ENCODE measurements at places on chromosomes 16 and 17.

DNA sequence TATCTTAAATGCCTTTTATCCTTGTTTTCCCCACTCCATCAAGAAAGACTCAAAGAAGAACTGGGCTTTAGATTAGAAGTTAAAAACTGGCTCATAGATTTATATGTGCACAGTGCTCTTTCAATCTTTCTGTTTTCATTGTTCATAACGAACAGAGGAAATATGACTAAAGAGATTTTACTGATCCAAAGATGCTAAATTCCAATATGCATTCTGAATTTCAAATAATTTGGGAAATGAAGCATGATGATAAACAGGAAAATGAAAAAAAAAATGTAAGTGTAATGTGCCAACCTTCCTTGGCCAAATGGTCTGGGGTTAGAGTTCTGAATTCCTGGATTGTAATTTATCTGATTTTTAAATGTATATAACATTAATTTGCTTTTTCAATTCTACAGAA, 25.0 kb upstream of the SMIM36 start:
- DNase-seq: no peak

- DNase-seq: no peak
These were observed 339.8 kb downstream of the BCAS3 start for GRCh38 chr17:61017317-61018006.

- DNase-seq: no peak
These were observed 346.3 kb upstream of the CDH11 start for GRCh38 chr16:65468133-65468532.

GRCh38 chr17:63378411-63379375, 67.4 kb downstream of the CYB561 start:
- no peak for DNase-seq

GRCh38 chr17:7573324-7574080, 5.9 kb upstream of the CD68 start:
- DNase-seq: peak; percentile 17

DNA sequence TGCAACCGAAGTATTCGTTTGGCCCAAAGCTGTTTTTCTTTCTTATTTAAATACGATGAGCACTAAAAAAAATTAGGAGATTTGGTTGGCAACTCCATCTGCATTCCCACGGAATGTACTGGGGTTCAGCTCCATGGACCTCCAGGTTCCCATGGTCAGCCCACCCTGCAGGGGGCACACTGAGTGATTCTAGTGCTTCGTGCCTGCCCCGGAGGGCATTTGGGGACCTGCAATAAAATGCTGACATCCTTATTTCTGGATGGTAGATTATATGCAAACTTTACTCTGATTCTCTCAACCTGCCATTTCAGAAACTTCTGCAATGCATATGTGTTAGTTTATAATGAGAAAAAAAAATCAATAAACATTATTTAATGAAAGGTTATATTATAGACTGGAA, 339.4 kb downstream of the XYLT1 start:
- DNase-seq: no peak

GRCh38 chr17:62937606-62938005, 28.4 kb upstream of the TANC2 start:
- DNase-seq: no peak

- peak; percentile 10 for DNase-seq
These were observed 19.3 kb downstream of the CD2BP2 start for GRCh38 chr16:30335598-30336474.

- no peak for DNase-seq
These were observed 4.0 kb upstream of the SLC5A2 start for GRCh38 chr16:31478956-31479355.

DNA sequence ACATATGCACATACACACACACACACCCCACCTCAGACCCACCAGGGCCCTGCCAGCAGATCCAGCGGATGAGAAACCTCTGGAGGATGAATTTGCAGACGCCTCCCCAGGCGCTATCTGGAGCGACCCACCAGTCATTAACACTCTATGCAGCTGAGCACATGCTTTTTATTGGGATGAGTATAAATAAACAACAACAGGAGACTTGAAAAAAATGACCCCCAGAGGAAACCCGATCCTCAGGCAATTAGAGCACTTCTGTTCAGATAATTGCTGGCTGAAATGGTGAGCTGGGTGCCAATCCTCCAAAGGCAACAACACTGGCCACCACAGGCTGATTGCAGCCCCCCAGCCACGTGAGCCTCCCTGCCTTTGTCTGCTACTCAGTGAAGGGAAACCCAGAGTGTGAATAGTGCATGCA, 32.9 kb downstream of the DYNLRB2 start:
- no peak for DNase-seq

GRCh38 chr16:78211946-78212345, 112.5 kb downstream of the WWOX start:
- DNase-seq: no peak

GRCh38 chr16:56226845-56227525, 35.7 kb downstream of the GNAO1 start:
- DNase-seq: no peak

- no peak for DNase-seq
These were observed 38.3 kb upstream of the AKTIP start for GRCh38 chr16:53541326-53541725.

DNA sequence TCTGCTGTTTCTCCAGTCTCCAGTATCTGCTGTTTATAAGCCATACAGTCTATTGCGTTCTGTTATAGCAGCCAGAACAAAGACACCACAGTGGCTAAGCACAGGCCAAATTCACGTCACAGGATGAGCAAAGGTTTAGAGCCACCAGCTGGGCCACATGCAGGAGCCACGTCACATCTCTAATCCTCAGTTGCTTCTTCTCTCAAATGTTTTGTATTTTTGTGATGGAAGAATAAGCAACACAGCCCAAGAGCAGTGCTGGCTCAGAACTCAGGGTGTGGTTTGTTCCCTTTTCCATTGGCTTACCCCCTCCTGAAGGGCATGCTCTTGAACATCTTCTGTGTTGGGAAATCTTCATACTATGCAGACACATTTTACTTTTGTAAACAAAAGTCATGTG, 309.4 kb upstream of the CDH5 start:
- no peak for DNase-seq

DNA sequence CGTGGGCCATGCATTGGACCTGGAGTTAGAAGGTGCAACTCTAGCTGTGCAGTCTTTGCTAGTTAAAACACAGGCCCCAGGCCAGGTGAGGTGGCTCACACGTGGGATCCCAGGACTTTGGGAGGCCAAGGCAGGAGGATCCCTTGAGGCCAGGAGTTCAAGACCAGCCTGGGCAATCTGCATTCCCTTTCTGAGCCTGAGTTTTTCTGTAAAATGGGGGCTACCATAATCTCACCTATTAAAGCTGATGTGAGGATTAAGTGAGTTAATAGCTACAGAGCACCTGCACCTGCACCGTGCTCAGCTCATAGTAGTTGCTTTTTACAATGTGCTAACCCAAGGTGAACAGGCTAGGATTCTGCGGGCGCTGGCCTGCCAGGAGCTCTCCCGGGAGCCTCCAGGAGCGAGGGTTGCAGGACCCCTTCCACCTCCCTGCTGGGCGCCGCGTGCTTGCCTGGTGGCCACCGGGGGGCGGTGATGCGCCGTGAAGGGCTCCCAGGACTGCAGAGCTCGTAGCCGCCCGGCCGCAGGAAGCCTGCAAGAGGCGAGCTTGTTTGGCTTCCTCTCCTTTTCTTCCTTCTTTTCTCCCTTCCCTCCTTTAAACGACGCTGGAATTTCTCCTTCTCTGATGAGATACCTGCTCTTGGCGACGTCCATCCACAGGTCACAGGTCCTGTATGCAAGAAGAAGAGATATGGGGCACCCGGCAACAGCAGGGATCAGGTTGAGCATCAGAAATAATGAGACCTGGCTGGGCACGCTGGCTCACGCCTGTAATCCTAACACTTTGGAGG, 51.3 kb downstream of the ZFP90 start:
- DNase-seq: no peak

DNA sequence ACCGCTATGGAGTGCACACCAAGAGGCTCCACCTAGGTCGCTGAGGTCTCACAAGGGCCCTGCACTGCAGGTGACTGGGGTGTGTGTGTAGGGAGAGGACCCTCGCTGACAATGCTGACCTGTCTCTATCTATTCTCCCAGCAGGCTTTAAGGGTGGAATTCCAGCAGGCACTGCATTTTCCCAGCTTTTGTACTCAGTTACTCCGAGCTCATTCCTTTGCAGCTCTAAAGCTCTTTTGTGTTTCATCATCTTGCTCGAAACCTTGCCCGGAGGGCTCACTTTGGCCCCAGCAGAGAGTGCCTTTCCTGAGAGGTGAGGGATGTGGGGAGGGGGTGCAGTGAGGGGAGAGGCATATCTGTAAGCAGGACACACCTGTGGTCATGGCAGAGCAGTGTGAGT, 39.3 kb downstream of the SMPD3 start:
- no peak for DNase-seq
